ENCODE measurements at places on chromosomes 5 and 9.

GRCh38 chr9:122121931-122122330, 28.8 kb upstream of the TTLL11 start:
- no peak for DNase-seq

DNA sequence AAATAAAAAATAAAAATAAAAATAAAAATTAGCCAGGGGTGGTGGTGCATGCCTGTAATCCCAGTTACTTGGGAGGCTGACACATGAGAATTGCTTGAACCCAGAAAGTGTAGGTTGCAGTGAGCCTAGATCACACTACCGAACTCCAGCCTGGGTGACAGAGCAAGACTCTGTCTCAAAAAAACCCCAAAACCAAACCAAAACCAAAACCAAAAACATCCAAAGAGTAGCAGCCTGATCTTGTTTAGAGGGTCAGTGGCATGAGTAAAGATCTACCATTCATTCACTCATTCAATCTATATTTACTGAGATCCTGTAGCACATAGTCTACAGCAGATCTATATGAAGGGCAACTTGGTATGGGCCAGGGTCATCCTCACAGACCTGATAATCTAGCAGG, 202.4 kb downstream of the MAPKAP1 start:
- no peak for DNase-seq

DNA sequence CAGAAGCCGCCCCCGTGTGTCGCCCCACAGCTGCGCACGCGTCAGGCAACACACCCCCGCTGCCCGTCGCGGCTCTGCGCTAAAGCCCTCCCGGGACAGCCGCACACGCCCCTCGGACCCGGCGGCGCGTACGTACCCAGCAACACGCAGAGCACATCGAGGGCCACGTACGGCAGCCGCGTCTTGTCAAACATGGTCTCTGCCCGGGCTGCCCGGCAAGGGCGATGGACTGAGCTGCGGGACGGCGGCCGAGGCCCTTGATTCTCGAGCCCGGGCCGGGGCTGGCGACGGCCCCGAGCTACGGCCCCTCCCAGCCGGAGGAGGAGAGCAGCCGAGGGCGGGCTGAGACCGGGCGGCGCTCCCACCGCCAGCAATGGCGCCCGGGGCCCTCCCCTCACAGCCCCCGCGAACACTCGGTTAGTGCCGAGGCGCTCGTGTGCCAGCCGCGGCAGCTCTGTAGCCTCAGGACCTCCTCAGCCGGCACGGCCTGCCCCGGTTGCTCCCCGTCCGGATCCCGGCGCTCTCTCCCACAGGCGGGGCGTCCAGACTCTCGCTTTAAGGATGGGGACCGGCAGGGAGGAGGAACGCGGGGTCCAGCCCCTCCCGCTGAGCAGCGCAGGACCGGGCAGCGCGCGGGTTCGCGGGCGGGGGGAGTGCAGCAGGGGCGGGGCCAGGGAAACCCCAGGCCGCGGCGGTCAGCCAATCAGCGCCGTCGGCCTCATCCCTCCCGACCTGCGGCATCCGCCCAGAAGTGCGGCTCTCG, at the start of gene PLPP1:
TSS of gene PLPP1 (minus strand) at position 529 of the 763 bp plus-strand sequence. CDS start at position 194, 335 bp downstream.
- peak; percentile 56 for DNase-seq

DNA sequence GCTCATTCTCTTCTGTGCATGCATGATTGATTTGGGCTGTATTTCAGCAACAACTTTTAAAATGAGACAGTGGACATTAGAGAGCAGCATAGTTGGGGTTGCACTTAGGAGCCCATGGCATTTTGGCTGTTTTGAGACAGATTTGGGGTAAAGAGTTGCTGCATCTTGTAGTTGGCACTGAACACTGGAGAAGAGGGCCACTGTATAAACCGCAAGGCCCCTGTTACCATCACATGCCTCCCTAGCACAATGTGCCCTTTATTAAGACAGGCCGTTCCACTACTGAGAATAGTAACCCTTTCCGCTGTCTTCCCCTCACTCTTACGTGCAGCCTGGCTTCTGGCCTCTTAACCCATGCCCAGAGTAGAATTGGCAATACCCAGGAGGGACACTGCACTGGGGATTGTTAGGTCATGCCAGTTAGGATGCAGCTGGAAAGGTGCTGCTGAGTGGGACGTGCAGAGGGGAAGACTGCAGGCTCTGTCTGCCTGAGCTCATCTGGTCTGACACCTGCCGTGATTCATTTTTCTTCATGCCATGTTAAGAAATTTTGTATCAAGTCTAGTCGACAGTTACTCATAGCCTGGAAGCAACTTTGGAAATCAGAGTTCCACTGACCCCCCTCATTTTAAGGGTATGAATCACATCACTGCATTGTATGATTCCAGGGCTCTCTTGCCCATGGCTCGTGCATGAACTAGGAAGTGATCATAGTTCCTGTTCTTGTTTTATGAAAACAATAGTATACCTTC, 146.9 kb upstream of the DMRT1 start:
- no peak for DNase-seq

GRCh38 chr5:151597749-151598148, 6.6 kb upstream of the FAT2 start:
- DNase-seq: no peak

DNA sequence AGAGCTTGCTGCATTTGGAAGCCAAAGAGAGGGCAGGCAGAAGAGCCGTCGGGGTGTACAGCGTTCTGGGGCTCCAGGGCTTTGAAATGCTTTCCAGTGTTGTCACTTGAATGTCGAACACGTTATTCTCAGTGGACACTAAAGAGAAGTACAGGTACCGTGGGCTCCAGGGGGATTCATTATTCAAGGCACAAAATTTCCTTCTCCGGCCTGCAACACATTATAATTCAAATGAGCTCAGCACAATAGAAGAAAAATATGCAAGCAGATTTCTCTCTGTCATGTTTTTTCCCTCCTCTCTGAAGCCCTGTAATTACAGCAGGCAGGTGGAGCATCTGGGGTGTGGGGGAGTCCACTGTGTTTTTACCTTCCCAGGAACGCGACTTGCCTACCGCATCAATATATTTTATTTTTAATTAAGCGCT, 293.1 kb downstream of the ZSWIM6 start:
- DNase-seq: no peak

DNA sequence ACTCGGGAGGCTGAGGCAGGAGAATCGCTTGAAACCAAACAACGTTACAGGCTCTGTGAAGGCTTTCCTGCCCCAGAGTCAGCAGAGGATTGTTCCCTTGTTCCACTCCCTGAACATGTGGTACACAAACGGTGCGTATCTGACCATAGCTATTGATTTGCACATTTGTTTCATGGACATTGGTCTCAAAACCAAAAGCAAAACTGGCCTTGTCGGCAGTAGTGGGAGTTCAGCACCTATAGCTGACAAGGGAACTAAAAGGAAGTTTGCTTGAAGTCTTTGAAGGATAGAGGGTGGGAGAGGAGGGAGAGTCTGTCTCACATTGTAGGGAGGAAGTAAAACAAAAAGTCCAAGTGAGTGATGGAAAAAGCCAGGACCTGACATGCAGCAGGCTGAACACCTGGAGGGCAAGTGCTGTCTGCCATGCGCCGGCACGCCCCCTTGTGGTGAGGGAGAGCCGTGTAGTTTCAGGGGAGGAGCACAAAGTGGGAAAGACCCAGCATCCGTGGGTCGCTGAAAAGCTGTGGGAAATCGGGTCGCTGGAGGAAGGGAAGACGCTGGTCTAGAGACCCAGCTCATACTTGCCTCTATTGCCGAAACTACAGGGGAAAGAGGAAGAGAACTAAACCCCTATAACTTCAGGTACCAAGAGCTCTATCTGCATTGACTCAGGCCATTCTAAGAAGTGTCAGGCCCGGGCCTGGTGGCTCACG, 58.0 kb downstream of the RAD23B start:
- DNase-seq: peak; percentile 20

DNA sequence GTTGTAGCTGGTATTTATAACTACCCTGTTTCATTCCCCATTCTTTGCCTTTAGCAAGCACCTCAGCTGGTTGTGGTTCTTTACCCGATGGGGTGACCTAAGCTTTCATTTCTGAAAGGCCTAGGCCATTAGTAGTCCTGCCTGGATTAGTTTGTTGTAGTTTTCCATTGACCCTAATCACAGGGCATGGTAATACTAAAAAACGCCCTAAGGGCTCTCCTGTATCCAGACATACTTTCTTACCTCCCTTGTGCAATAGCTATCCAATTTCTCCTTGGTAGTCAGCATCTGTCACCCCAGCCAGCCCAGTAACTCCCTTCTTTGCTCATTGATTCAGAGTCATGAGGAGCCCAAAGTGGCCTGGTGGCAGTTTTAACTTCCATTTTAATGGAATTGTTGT, 24.0 kb downstream of the TMOD1 start:
- DNase-seq: no peak

- DNase-seq: no peak
Measured at GRCh38 chr9:131727184-131727759, 12.6 kb downstream of the RAPGEF1 start.

GRCh38 chr5:143056792-143057579, 286.8 kb downstream of the ARHGAP26 start:
- no peak for DNase-seq

GRCh38 chr5:156686796-156687195, 163.3 kb upstream of the PPP1R2B start:
- DNase-seq: no peak

- no peak for DNase-seq
Measured at GRCh38 chr5:1297243-1297642, 2.4 kb upstream of the TERT start.
